SK-MEL-5 (cell line): ENCODE measurements at places on chromosomes 7 and 10. TPM values are rescaled to one million over a fixed set of nuclear protein-coding genes. Genes with fewer than 3 reads are reported as not detected.
A peak's percentile ranks its signal among the peaks of the same experiment; 100 is the strongest.

- DNase-seq: peak; percentile 64
Measured at GRCh38 chr7:4831723-4832495, 29.9 kb downstream of the PAPOLB start.

- no peak for DNase-seq
Measured at GRCh38 chr10:11142777-11143176, 125.1 kb downstream of the CELF2 start.

- no peak for DNase-seq
Measured at GRCh38 chr10:97744405-97745035, 7.6 kb downstream of the ZFYVE27 start.

DNA sequence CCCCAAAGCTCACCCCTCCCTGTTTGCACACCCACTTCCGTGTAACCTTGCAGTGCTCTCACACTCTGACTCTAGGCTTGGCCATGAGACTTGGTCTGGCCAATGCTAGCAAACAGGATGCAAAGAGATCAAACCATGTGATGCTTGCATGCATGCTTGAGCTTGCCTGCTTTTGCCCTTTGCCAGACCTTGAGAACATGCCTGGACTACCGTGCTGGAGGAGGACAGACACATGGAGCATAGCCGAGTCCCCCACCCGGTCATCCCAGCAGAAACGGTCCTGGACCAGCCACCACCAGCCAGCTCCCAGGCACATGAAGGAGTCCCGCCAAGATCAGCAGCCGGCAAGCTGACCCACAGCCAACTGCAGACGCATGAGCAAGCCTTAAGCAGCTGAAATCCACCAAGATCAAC is 23.4 kb downstream of the PYROXD2 start:
- DNase-seq: no peak

DNA sequence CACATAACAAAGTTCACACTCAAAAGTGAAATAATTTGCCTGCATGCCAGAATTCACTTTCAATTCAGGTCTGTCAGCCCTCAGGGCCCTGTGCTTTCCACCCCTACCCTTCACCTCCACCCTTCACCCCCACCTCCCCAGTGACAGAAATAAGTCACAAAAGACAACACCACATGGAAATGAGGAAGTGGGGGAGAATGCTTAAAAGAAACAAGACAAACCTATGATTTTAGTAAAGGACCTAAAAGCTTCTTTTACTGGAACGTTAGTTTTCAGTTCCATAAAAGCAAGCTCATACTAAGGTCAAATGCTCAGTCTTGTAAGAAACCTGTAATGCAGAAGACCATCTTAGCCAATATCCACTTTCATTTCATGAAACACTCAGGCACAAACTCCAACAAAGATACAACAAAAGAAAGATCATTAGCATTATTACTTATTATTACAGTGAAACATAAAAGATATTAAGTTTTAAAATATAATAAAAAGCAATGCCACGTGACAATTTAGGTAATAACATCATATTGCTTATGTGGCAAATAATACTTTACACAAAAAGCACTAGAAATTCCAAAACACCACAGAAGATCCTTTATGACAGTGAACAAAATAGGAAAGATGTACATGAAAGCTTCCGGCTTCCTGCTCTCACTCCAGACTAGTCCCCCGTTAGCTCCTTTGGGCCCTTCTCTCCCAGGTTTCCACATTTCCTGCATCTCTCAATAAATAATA is 112.1 kb downstream of the LMBR1 start:
- DNase-seq: no peak

KCND2 gene
- 0.03 and 0.08 TPM in 2 replicates for total RNA-seq

VAX1 gene
- 1.1 and 1.3 TPM in 2 replicates for total RNA-seq

DNA sequence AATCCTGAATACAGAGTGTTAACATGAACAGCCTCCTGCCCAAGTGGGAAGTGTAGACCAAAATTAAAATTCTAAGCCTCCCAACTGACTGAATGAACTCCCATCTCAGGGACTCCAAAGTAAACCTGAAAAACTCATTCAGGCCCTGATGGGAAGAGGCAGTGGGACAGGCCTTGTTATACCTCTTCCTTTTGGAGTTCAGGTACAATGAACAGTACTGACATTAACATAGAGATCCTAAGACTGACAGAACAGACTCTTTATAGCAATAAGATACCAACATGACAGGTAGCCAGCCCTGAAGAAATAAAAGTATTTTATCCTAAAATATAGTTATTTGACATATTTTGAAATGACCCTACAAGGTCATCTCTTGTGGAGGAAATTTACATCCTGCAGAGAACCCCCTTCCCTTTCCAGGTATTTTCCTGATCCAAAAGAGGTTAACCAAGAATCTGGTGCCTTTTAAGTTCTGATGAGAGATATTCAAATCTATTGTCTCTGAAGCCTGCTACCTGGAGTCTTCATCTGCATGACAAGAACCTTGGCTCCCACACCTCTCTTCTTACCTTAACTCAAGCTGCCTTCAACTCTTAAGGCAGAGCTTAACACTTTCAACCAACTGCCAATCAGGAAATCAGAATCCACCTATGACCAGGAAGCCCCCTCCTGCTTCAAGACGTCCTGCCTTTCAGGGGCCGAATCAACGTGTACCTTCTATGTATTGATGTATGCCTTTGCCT is 103.3 kb upstream of the PFKP start:
- DNase-seq: no peak

ZNF425 gene
- total RNA-seq: 1.5 and 1.7 TPM in 2 replicates

DNA sequence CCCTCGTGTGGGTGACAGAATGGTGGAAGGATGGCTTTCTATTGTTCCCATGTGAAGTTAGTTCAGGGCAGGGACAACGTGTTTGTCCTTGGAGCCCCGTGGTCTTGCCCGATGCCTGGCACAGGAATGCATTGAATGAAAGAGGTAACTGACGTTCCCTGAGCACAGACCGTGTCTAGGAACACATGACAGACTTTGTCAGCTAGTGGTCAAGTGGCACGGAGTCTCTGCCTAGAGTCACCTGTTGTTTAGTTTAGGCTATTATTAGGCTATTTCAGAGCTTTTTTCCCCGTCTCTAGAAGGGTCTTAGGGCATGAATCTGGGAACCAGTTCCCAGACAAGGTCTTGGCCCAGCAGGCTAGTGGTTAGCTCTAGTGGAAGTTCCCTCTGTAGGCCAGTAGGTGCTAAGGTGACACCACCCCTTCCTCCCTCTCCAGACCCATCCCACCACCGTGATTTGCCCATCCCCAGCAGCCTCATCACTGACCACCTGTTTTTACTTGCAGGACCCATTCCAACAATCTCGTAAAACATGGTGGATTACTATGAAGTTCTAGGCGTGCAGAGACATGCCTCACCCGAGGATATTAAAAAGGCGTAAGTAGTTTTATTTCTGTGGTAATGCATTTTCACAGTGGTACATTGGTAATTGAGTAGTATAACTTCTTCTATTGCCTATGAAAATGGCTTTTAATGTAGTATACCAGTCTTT is 21.4 kb downstream of the DNAJB6 start:
- DNase-seq: no peak

DNA sequence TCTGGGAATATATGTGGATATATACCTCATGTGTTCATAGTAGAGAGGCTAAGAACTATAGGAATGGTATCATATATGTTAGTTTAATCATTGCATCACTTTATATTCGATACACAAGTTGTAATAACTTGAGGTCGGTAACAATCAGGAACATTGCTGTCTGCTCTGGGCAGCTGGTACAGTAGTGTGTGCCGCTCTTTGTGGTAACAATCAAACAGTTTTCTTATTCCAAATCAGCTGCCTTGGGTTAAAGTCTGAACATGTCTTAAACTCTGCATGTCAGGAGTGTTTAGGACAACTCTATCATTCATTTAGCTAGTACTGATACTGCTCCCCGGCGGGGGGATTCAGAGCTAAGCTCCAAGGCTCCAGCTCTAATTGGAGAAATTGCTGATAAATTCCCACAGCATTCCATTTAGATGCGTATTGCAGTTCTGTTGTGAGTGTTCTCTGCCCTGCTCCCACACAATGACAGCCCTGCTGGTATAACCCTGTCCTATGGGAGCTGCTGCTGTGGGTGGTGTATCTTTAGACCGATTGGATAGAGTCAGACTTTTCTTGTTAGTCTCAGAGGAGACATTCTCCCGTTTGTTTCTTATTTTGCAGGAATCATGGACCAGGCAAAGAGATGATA is 707.5 kb upstream of the FZD8 start:
- no peak for DNase-seq

SORCS1 gene
- 6.4 and 6.9 TPM in 2 replicates for total RNA-seq

TAF5 gene
- 2.8 and 3.5 TPM in 2 replicates for total RNA-seq

FLNC gene
- 0.05 and 0.11 TPM in 2 replicates for total RNA-seq

DNA sequence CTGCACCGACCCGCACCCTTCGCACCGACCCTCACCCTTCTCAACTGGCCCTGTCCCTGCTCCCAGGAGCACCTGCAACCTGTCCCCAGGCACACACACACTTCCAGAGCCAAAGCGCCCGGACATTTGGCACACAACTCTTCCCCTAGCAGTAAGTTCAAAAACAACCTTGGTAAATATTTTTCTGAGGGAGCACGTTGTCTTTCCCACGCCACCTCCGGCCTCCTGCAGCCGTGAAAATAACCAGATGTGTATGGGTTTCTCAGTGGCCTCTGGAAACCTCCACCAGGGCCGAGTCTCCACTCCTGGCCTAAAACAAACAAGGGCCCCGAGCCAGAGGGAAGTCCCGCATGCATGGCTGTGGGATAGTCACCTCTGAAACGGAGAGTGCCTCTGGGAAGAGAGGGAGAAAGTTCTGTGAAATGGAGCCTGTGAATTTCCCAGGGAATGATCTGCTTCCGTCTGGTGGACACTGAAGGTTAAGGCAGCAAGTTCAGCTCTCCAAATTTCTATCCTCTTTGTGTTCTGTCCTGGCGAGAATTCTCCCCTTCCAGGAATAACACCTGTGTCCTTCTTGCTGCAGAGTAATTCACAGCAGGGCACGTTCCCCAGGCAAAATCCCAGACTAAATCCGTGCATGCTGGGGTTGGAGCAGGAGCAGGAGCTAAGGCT is 15.8 kb downstream of the PODXL start:
- DNase-seq: no peak

TMEM236 gene
- total RNA-seq: 0.03 and 0.05 TPM in 2 replicates

SH2D4B gene
- total RNA-seq: 0.11 and 0.13 TPM in 2 replicates

ABCB4 gene
- total RNA-seq: 10.1 and 10.7 TPM in 2 replicates

MTG1 gene
- 34.9 and 38.5 TPM in 2 replicates for total RNA-seq

DNA sequence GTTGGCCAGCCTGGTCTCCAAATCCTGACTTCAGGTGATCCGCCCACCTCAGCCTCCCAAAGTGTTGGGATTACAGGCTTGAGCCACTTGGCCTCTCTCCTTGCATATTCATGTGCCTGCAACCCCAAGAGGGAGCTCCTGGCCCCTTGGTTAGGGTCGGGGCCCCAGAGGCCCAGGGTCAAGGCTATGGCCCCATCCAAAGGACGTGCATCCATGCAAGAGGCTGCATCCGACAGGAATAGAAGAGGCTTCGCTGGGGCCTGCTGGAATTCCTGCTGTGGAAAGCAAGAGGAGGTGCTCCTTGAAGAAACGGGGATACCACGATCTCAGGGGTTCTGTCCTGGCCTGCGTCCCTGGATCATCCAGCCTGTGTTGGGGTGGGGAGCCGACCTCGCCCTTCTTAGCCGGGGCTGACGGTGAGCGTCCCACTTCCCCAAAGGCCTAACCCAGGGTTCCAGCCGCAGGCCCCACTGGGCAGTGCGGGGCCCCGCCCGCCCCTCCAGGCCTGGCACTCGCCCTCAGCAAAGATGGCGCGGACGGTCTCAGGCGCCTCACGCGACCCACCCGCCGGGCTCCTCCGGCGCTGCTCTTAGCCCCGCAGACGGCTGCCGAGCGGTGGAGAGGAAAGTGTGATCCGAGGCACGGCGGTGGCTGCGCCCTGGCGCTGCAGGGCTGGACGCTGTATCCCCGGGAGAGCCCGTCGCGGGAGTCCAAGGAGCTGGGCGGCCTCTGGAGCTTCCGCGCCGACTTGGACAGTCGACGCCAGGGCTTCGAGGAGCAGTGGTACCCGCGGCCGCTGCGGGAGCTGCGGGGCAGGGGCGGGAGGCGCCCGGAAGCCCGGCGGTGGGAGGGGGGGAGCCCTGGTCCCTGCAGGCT is 54.7 kb downstream of the ZNF727 start:
- DNase-seq: no peak

AMPH gene
- not detected in 2 replicates for total RNA-seq

GRCh38 chr7:151759591-151760042 is 117.3 kb downstream of the PRKAG2 start:
- DNase-seq: peak; percentile 84

DNA sequence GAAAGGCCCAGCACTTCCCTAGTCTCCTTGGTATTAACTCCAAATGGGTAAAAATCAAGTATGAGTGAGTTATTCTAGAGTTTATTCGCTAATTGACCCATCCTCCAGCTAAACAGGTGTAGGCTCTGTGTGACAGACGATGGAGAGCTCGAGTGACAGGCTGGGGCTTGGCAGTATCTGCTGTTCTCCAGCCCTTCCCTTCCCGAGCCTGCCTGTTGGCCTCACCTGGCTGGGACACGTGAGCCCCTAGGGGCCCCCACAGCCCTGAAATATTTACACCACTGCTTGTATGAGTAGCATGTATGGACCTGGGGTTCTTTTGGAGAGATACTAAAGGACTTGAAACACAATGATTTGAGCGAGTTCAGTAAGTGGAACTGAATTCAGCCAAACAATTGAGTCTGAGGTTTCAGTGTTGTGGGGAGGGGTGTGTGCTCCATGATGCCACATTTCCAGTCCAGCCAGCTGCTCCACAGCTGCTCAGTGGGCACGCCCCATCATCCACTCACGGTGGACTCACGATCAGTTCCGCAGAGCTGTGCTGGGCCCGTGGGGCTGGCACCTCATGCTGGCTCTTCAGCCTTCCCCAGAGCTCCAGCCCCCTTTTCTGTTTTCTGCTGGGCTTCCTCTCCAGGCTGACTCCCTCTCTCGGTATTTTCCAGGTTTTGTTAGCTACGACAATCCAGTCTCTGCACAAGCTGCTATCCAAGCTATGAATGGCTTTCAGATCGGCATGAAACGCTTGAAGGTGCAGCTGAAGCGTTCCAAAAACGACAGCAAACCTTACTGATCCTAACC is 283.0 kb downstream of the USP6NL start:
- DNase-seq: no peak

- DNase-seq: no peak
Measured at GRCh38 chr7:44961844-44962482, 16.9 kb downstream of the MYO1G start.

DPYSL4 gene
- total RNA-seq: 2.5 and 2.7 TPM in 2 replicates

- no peak for DNase-seq
Measured at GRCh38 chr10:122478971-122479370, 17.6 kb downstream of the HTRA1 start.

DNA sequence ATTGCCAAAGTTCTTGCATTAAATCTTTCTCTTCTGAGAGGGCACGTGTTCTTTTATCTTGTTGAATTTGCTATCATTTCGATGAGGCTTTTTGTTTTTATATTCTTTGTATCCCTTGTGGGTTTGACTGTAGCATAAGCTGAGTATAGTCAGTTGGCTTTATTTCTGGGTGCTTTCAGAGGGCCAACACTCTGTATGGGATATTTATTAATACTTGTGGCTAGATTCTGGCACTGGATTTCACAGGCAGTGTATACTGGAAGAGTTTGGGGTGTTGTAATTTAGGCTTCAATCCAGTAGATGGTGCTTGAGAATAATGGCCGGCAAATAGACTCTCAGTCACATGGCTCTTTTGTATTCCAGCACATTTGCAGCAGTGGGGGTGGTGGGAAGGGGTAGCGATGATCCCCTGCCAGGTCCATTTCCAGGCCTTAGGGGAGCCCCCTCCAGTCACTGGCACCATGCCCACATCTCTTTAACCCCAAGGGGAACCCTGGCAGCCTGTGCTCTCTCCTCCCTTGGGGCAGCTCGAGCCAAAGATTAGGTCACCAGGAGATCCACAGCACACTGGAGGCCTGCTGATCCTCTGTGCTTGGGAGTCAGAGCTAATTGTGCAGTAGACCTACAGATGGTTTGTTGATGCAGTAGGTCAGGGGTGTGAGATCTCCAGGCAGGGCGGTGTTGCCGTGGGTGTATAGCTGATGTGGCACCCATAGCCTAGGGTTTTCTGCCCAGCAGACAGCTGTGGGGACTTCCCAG is 81.8 kb downstream of the PTPN20 start:
- peak; percentile 60 for DNase-seq

C7orf57 gene
- 0.48 and 0.79 TPM in 2 replicates for total RNA-seq
